ENCODE measurements at places on chromosomes 12 and 14.
A peak's percentile ranks its signal among the peaks of the same experiment; 100 is the strongest.

GRCh38 chr14:96256407-96256806, 397 bp downstream of the BDKRB1 start:
- DNase-seq: no peak

DNA sequence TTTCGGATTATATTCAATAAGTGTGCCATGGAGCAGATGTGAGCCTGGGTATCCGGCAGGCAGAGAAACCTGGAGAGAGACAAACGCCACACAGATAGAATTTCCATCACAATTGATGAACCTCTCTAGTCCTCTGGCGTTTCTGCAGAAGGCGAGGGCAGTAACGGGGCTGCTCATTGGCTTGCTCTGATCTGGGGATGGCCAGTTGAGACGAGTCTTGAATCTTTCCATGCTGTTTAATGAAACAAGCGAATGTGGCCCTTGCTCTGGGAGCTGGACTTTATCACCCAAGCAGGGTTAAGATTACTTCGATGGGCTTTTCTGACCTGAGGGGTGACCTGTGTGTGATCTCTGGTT, 42.4 kb upstream of the CLMN start:
- peak; percentile 41 for DNase-seq

DNA sequence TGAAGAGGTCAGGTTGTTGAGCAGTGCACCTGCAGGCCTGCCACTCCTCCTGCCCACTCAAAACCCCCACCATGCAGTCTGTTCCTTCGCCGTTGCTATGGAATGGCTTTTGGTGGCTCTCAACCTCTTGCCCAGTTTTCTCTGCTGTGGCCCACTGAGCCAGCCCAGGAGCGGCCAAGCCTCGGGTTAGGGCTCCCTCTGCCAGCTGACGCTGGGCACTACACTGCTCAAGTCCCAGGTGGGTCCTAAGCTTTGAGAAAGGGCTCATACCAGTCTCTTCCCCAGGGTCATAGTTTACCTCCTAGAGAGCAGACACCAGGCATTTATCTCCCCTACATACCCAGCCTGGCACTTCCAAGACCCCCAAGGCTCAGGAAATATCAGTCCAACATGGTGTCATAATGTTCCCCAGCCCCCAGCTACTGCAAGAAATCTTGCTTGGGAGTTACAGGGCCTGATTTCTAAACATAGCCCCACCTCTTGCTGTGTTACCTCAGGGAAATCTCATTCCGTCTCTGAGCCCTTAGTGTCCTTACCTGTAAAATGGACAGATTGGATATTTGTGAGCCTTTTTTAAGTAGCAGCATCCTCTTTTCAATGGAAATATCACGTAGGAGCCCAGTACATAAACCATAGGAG, 59.4 kb downstream of the TSPAN11 start:
- DNase-seq: peak; percentile 76

DNA sequence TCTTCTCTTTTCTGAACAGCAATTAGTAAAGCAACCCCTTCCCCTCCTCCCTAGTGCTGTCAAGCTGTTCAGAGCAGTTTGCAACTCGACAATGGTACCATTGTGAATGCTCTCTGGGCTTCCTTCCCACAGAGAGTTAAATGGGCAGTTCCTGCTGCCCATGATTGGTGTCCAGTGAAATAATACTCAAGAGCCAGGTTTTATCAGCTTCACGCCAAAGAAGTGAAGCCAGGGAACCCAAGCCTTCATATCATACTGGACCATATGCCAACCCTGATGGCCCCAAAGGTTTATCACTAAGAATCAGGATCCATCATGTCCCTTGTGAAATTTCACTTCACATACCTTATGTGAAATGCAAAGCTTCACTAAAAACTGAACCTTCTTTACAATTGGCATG, 24.7 kb downstream of the INSM2 start:
- peak; percentile 77 for DNase-seq

GRCh38 chr14:76776428-76777251, 15.4 kb downstream of the VASH1 start:
- peak; percentile 25 for DNase-seq

DNA sequence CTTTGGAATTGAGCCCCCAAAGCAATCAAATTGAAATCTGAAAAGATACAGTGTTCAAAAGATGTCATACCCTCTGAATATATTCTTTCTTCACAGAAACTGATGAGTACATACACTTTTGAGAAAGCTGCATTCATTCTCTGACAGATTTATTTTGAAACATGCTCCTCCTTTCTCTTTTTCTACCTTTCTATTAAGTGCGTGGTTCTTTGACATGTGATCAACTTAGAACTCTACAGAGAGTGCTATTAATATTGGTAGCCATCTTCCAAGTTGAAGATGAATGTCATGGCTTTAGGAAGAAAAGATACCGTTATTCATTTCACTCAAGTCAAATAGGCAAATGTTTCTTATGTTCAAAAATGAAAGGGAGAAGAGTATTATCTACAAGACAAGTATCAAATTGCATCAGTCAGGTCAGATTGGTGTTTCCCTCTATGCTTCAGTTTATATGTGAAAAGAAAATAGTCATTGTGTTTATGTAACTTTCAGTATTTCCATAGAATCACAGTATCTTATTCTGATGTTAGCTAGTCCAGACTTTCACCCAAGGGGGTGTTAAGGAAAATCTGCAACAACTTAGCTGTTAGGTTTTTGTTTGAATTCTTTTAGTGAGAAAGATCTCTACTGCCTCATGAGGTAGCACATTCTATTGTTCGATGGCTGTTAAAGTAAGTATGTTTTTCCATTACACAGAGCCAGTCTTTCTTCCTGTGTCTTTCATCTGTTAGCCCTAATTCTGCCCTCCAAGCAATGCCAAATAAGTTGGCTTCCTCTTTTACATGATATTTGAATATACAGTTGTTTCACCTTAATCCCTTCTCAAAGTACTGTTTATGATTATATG, 55.4 kb upstream of the GARIN2 start:
- no peak for DNase-seq

GRCh38 chr12:33639975-33640374, 200.4 kb upstream of the SYT10 start:
- no peak for DNase-seq

DNA sequence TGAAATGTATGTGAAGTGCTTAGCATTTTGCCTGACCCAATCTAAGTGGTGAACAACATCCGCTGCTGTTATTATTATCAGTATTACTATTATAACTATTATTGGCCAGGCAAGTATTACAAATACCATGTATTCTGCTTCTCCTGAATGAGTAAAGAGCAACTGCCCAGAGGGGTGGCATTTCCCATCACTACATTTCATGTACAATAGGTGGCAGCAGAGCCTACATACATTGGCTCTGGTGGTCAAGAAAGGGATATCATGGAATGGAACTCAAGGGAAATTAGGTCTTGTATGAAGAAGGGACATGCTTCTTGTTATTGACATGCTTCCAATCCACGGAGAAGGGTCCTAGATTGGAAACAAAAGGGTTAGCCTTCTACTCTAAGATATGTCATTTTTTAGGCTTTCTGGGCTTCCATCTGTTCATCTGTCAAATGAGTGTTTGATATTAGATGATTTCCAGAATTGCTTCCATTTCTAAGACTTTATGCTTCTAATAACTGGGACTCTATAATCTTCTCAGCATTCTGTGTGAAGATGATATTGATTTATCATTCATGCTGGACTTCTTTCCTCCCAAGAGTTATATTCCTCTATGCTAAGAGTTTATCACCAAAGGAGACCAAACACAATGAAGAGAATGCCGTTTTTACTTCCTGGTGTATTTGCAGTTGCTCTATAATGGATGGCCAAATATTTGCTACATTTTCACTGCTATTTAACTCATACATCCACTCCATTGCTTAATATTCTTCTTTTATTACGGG, 239.1 kb downstream of the SSPN start:
- peak; percentile 71 for DNase-seq

DNA sequence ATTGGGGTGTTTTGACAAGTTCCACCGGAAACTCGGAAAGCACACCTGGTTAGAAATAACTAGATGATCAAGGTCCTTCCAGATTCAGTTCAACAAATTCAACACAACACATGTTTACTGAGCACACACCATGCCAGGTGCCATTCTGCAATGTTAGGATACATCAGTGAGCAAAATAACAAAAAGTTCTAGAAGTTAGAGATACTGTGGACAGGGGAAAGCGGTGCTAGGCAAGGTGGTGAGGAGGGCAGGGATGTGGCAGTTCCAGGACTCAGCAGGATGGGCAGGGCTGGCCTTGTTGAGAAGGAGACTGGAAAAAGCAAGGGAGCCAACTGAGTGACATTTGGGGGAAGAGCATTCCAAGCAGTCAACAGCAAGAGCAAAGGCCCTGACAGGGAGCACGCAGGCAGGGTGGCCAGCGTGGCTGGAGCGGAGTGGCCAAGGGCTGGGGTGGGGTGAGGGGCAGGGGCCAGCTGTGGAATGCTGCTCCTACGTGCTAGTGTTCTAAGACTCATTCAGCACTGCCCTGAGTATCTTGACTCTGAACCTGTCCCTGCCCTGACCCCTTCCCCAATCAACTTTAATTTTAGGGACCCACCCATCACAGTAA, 19.4 kb upstream of the FAIM2 start:
- no peak for DNase-seq

GRCh38 chr14:34539407-34540180, at the start of gene EAPP:
TSS of gene EAPP (minus strand) at chr14:34539701. CDS start at chr14:34539628, 73 bp downstream.
- DNase-seq: peak; percentile 98

DNA sequence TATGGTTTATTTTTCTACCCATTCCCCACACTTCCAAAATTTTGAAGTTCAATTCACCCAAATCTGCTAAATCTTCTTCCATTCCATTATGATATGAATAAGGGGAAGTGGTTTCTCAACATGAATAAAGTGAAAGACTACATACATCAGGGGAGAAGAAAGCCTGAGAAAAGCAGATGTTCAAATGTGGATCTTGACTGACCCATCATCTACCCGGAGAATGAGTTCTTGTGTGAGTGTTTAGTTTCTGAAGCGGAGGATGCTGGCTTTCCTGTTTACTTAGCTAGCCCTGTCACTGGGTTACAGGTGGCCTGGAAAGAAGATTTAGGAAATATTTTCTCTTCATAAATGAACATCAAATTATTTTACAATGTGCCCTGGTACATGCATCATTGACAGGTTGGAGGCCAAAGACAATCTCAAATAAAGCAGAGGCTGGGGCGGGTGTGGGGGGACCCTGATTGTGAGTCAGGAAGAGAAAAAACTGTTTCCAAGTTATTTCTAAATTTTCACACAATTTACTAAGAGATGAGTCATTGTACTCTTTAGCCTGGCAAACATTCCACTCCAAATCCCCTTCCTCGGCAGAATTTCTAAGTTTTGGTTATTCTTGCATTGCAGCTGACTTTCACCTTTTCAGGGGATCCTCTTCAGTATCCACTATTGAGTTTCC, 135.6 kb downstream of the SLC25A21 start:
- no peak for DNase-seq

GRCh38 chr12:92139634-92140150, 6.0 kb downstream of the BTG1 start:
- DNase-seq: no peak

DNA sequence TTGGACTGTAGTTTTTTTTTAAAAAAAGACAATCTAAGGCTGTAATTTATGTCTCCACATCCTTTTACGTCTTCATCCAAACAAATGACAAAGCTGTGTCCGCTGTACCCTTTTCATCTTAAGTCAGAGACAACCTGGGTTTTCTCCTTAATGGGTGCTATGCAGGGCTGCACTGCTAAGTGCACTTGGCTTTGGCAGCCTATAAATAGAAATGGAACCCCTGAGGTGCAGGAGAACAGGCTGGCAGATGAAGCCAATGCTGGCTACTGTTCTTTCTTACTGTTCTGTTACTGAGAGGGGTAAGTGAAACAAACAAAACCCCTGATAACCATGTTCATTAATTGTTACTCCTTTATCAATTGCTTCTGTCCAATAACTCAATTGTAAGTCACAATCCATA, 47.1 kb upstream of the KICS2 start:
- no peak for DNase-seq

DNA sequence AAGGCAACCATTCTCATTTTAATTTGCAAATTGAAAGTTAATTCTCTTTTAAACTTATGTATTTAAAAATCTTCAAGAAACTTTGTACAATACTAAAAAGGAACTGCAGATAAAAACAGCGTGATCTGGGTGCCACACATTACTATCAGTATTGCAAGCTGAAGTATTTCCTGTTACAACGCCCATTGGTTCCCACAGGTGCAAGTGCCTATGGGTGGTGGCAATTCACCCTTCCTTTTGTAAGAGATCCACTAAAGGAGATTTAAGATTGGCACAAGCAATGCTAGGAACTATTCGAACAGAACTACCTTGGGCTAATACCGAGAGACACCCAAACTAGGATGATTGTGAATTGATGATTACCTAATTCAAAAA, 13.2 kb downstream of the TAOK3 start:
- no peak for DNase-seq

DNA sequence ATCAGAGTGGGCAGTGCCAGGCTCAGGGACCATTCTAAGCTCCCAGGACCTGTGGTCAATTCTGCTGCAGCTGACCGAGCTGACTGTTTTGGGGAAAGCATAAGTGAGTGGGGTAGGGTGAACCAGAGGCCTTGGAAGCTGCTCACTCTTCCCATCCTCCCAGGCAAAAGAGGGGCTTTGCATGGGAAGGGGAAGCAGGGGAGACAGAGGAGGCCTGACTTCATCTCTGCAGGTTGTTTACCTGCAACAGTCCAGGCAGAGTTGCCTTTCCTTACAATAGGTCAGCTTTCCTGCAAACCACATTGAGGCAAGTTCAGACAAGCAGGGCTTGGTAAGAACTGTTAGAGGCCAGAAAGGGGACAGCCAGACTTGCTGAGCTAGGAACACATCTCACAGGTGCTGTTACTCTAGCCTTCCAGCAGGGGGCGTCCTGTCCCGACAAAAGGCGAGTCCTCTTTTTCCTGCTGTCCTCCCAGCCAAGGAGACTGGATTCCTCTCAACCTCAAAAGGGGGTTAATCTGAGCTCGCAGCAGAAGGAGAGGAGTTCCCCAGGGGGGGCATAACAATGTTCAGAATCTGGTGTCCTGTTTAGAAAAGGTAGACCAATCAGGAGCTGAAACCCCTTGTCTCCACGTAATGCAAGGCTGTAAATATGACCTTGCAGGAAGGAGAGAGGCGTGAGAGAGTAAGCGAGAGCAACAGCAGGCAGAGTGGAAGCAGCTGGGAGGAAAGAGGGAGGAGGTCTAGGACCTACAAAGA, 4.3 kb upstream of the DHRS2 start:
- peak; percentile 84 for DNase-seq

- DNase-seq: no peak
These were observed 154.4 kb upstream of the PDE3A start for GRCh38 chr12:20213723-20214625.

- no peak for DNase-seq
These were observed 49.1 kb downstream of the R3HDM2 start for GRCh38 chr12:57381693-57382220.

GRCh38 chr14:60643141-60643462, 6.2 kb downstream of the SIX1 start:
- DNase-seq: peak; percentile 4

Data from neural progenitor cell (in vitro differentiated cells).